ENCODE measurements at places on chromosomes 2 and 18.
A peak's percentile ranks its signal among the peaks of the same experiment; 100 is the strongest.

DNA sequence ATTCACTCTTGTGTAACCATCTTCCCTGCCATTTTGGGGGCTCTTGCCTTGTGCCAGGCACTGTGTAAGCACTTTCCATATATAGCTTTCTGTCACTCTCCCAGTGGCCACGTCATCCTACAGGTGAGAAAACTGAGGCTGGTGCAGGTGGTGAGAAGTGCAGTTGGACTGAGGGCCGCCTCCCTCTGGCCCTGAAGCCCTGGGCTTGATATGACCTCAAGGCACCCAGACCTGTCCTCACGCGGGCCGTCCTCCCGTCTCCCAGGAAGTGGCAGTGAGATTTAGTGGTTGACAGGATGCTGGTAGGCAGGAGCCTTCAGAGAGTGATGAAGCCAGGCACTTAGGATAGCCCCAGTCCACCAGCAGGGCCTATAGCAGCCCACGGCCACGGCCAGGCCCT, 30.5 kb downstream of the MAL start:
- no peak for DNase-seq

DNA sequence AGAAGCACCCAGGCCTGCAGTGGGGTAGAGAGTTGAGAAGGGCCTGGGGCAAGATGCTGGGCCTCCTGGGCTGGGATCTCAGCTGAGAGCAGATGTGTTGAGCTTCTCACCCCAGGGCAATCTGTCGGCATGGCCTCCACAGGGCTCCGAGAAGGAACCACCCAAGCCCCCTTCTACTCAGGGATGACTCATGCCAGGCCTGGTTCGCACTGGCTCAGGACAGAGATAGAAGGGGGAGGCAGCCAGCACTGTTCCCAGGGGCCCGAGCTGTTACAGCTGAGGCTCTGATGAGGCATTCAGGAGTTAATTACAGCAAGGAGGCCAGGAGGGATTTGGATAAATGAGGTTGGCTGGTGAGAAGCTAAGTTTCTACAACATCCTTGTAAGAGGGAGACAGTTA, 62.5 kb downstream of the CENPO start:
- peak; percentile 65 for DNase-seq

DNA sequence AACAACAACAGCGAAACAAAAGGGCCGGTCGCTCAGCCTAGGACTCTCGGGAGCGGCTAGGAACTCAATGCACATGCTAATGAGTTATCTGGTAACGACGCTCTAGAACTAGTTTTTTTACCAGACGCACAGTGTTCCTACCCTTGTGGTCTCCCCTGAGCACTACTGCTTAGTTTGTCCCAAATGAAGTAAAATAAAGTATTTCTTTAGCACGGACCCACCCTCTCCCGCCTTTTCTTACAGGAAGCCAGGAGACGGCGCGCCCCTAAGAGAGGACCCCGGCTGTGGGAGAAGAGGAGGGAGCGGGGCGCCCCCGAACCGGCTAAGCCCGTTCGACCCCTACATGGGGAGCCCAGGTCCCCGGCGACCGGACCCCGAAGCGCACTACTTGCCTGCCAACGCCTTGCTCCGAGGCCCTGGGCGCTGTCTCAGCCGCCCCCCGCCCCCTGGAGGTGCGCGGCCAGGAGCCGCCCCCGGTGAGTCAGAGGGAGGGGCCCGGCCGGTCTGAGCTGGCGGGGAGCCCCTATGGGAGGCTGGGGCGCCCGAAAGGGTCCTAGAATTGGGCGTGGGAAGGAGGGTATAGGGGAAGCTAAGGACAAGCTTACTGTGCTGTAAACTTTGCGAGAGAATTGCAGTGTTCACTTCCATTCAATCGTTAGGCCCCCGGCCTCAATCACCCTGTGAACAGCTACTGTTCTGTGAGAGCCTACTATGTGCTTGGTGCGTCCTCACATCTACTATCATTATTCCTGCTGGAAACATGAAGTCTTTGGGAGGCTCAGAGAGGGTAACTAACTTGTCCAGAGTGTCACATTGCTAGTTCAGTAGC, 3.6 kb upstream of the CAPG start:
- DNase-seq = peak; percentile 37

- DNase-seq = no peak
These were observed 251.7 kb upstream of the PXDN start for GRCh38 chr2:1995987-1996386.

- DNase-seq = no peak
These were observed 387.0 kb upstream of the CDH19 start for GRCh38 chr18:66990909-66991308.

- DNase-seq = peak; percentile 6
These were observed 464.0 kb downstream of the FBXO15 start for GRCh38 chr18:73683409-73684238.

DNA sequence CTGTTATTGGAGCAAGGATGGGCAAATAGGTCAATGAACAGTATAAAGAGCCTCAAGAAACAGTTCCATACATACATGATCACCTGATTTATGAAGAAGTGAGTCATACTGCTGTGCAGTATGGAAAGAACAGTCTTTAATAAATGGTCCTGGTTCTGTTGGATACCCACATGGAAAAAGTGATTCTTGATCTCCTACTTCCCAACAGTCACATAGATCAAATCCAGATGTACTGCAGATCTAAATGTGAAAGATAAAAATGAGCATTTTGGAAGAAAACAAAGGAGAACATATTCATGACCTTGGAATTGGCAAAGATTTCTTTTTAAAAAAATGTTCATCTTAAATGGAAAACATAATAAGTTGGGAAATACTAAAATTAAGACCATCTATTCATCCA, 75.8 kb downstream of the CCDC148 start:
- no peak for DNase-seq

DNA sequence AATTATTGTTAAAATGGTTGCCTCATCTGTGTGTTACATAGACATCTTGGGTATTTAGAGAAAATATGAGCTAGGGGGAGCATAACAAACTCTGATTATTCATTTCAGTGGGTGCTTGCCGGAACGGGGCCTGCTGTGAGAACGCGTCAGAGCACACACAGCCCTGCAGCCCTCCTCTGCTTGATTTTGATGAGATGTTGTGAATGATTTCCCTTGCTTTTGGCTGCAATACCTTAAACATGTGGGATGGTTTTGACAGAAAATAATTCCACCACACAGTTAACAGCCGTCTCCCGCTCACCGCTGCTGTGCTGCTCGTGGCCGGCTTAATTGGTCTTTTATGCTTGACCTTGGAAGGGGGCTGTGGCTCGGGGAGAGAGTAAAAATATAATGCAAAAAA, 49.9 kb upstream of the TXNDC2 start:
- peak; percentile 88 for DNase-seq

- no peak for DNase-seq
These were observed 43.4 kb downstream of the NMS start for GRCh38 chr2:100513650-100514049.

- peak; percentile 33 for DNase-seq
These were observed 120.3 kb upstream of the ACAA2 start for GRCh38 chr18:49933530-49934128.

DNA sequence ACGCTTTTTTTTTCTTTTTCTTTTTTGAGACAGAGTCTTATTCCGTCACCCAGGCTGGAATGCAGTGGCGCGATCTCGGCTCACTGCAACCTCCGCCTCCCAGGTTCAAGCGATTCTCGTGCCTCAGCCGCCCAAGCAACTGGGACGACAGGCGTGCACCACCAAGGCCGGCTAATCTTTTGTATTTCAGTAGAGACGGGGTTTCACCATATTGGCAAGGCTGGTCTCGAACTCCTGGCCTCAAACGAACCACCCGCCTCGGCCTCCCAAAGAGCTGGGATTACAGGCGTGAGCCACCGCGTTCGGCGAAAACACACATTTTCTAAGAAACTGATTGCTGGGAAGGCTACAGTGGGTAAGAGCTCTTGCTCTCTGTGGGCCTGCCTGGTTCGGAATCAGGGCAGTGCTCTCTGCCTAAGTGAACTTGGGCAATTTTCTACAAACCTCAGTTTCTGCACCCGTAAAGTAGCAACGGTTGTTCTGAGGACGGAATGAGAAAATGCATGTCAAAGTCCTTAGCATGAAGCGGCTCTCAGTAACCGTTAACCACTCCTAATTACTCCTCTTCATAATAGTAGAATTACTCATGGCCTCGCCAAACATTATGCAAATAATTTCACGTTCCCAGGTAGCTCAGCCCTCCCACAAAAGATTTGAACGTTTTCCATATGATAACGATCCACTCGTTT, 1.0 kb upstream of the PMAIP1 start:
- peak; percentile 66 for DNase-seq

DNA sequence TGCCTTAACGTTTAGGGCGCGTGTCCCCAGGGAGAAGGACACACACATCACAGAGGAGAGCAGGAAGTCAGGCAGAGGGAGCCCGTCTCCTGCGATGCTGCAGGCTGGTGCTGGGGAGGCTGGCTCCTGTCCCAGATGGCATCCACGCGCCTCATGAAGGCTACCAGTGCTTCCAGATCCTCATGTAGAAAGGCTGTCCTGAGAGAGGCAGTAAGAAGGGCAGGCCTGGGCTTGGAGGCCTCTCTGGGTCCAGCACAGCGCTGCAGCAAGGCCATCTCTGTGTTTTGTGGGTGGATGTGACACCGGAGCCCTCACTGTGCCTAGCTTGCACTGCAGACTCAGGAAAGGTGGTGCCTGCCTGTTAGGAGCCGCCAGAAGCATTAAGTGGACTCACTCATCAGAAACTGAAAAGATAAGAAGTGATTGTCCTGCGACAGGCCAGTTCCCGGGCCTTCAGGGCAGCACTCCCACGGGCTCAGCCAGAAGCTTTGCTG, 62.7 kb downstream of the FAM168B start:
- no peak for DNase-seq

- DNase-seq = no peak
These were observed 559.5 kb downstream of the PIK3C3 start for GRCh38 chr18:42514512-42514911.

- DNase-seq = peak; percentile 40
These were observed 12.0 kb downstream of the SIGLEC15 start for GRCh38 chr18:45837283-45838070.

DNA sequence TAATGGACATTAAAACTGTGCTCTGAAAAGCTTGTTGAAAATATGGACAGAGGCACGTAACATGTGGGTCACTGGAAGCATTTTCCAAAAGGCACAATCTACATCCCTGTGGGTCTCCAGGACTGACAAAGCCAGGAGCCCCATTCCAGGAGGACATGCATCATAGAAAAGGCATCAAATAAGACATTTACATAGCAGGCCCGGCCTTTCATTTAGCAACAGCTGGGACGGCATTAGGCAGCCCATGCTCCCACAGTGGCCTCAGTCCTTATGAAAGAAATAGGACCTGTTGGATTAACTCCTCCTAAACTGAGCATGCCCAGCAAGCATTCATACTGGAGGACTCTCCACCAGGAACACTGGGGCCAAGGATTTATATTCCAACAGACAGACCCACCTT, 72.2 kb downstream of the TWIST2 start:
- no peak for DNase-seq

GRCh38 chr2:18378020-18378653, 182.3 kb downstream of the RDH14 start:
- peak; percentile 43 for DNase-seq

DNA sequence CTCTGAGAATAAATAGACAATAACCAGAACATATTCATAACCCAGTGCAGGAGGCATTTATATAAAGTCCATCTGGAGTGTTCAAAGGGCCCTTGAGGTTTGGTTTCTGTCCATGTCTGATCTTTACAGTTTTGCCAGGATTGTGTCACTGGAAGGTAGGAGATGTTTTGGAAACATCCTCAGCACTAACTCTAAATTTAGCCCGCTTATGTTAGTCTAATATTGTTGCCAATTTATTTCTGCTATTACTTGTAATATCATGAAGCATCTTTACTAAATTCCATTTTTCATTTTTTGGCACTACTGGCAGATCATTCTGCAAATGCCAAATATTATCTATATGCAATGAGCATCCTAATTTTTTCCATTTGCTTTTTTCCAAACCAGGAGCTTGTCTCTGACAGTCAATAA, 22.4 kb upstream of the REV1 start:
- no peak for DNase-seq

GRCh38 chr2:1360557-1361250, 52.6 kb upstream of the TPO start:
- no peak for DNase-seq

GRCh38 chr2:209553913-209554312, 130.1 kb downstream of the MAP2 start:
- no peak for DNase-seq

DNA sequence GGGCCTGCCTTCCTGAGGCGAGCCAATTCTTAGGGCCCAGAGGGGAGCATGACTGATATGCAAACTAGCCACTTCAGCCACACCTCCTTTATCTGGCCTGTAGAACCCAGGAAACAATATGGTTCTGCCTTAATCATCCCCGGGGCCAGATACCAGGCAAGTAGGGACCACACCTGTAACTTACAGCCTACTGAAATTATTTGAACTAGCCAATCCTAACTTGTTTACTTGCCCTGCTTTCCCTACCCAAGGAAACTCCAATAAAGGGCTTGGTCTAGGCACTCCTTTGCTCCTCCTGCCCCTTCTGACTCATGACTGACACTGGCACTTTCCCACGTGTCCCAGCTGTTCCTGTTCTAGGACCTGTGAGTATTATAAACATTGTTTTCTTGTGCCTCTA, 57.6 kb downstream of the MYOM1 start:
- no peak for DNase-seq

GRCh38 chr18:32252141-32252860, 62.5 kb downstream of the MEP1B start:
- no peak for DNase-seq

GRCh38 chr18:25813110-25813509, 277.3 kb downstream of the SS18 start:
- no peak for DNase-seq

DNA sequence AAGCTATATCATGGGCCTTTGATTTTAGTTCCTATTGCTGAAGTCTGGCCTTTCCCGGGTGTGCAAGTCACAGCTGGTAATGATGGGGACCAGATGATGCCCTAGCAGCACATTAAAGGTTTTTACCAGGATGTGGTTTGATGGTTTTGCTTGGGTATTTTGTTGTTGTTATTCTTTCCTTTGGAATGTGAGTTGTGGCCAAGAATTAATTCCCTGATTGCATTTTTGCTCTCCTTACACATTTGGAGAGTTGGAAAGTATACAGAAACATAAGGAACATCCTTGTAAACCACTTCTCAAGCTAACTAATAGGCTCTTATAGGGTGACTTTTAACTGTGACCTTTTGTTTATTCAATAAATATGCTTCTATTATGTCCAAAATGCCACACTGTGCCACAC, 154.1 kb upstream of the MMADHC start:
- peak; percentile 90 for DNase-seq

GRCh38 chr2:127811397-127812321, 688 bp upstream of the WDR33 start:
- DNase-seq = no peak

- no peak for DNase-seq
These were observed 147.0 kb downstream of the HDAC4 start for GRCh38 chr2:239253701-239254436.

GRCh38 chr2:57882895-57883515, 163.6 kb upstream of the VRK2 start:
- no peak for DNase-seq

Measured in amniotic epithelial cell (primary cell).